Tracheal epithelial cell (primary cell): ENCODE measurements at places on chromosomes 3 and 15. TPM values are rescaled to one million over a fixed set of nuclear protein-coding genes. Genes with fewer than 3 reads are reported as not detected.

Gene SSUH2
- 0.24 and 0.43 TPM in 2 replicates for total RNA-seq

Gene GYG1
- 17.6 and 26.4 TPM in 2 replicates for total RNA-seq

Gene EEF1AKMT4
- 13.7 and 13.9 TPM in 2 replicates for total RNA-seq

Gene PDHB
- total RNA-seq = 40.5 and 60.2 TPM in 2 replicates

Gene GRAMD2A
- 1.9 and 9.0 TPM in 2 replicates for total RNA-seq

Gene FETUB
- total RNA-seq = not detected in 2 replicates

Gene ROBO2
- 0.21 and 0.96 TPM in 2 replicates for total RNA-seq

Gene GLCE
- 12.8 and 31.3 TPM in 2 replicates for total RNA-seq

Gene TRAK1
- total RNA-seq = 38.3 and 52.9 TPM in 2 replicates

Gene CD200
- under 0.01 and 1.7 TPM in 2 replicates for total RNA-seq

Gene SENP7
- total RNA-seq = 5.1 and 5.5 TPM in 2 replicates

Gene GADL1
- total RNA-seq = not detected in 2 replicates
